ENCODE measurements at places on chromosomes 12 and 14. TPM values are rescaled to one million over a fixed set of nuclear protein-coding genes. Genes with fewer than 3 reads are reported as not detected.
A peak's percentile ranks its signal among the peaks of the same experiment; 100 is the strongest.

AKAP3 gene
- total RNA-seq = 1.5 TPM

PIWIL1 gene
- total RNA-seq = 0.17 TPM

GALNT9 gene
- total RNA-seq = 9.5 TPM

RIPK3 gene
- total RNA-seq = 1.4 TPM

PLEKHD1 gene
- total RNA-seq = 0.66 TPM

RFX4 gene
- total RNA-seq = 18.6 TPM

IFNG-AS1 gene
- 0.10 TPM for total RNA-seq

DDX55 gene
- 19.5 TPM for total RNA-seq

TSHR gene
- 3.7 TPM for total RNA-seq

FAM90A1 gene
- not detected for total RNA-seq

POLE2 gene
- total RNA-seq = 20.1 TPM

IFNG gene
- total RNA-seq = not detected

GRCh38 chr12:29427964-29428363 is 47.0 kb upstream of the ERGIC2 start:
- no peaks in the 10 kb centered on the region for H3K36me3 ChIP-seq
- H3K27ac ChIP-seq = no peak overlapping the region
- H3K4me1 ChIP-seq = no peaks in the 10 kb centered on the region

- DNase-seq = no peak
- peak overlapping the region; percentile 54 for H3K27ac ChIP-seq
- H3K4me3 ChIP-seq = no peak overlapping the region
- no peaks in the 10 kb centered on the region for H3K27me3 ChIP-seq
- H3K4me1 ChIP-seq = peaks cover 44% of the 10 kb centered on the region
These were observed 33.6 kb downstream of the SSH1 start for GRCh38 chr12:108823804-108824203.

DNA sequence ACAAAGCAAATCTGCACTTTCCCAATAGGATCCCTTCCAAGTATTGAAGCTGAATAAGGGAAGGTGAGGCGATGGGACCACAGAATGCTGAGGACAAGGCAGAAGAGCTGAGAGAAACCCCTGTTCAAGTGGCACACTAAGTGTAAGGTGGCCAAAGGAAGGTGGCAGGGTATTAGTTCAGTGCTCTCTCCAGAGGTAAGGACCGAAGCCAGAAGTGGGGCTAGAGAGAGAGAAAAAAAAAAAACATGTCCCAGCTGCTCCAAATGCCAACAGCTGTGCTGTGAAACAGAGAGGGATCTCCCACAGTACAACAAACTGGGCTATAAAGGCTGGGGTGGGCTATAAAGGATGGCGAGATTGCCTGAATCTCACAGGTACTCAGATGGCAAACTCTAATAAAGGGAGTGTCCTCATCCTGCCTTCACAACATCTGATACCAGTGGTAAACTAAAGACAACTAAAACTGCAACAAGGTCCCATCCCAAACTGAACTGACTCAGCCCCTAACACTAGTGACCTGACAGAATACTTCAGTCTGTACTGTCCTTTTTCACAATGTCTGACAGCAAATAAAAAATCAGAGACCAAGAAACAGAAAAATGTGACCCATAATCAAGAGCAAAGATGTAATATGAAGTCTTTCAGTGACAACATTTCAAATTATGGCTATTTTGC is 47.9 kb downstream of the CDK17 start:
- no peaks in the 10 kb centered on the region for H3K27me3 ChIP-seq
- H3K4me1 ChIP-seq = peaks cover 3% of the 10 kb centered on the region
- H3K27ac ChIP-seq = no peak overlapping the region
- H3K4me3 ChIP-seq = no peak overlapping the region
- no peaks in the 10 kb centered on the region for H3K36me3 ChIP-seq

DNA sequence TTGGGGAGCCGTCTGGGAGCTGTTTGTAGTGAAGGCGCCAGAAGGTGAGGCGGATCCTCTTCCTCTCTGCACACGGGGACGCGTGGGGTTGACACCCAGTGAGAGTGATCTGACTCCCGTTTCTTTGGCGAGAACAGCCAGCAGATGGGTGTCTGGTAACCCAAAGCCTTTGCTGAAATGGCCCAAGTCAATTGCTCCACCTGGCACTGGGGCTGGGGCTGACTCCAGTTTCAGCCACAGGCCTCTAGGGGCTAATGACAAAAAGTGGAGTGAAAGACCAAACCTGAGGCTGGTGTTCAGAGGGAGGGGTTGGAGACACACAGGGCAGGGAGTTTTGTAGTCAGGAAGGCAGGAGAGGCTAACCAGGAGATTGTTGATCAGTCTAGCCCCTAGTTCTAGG is 87.0 kb downstream of the FRMD6 start:
- DNase-seq = no peak
- H3K27me3 ChIP-seq = no peaks in the 10 kb centered on the region
- H3K27ac ChIP-seq = no peak overlapping the region
- no peak overlapping the region for H3K4me3 ChIP-seq

DNA sequence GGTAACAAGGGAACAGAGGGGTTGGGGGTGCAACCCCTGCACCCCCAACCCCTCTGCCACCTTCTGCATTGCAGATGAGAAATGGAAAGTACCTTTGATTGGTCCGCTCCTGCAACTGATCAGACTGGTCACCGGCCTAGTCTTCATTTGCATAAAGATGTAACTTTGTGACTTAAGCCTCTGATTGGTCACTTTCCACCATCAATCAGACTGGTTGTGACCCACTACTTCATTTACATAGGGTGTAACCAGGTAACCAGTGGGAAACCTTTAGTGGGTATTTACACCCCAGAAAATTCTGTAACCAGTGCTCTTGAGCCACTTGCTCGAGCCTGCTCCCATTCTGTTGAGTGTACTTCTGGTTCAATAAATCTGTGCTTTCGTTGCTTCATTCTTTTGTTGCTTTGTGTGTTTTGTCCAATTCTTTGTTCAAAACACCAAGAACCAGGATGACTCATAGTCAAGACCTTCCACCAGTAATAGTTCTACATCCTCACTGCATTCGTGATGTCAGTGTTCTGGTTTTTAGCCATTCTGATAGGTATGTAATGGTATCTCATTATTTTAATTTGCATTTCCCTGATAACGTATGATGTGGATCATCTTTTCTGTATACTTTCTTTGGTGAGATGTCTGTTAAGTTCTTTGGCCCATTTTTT is 30.8 kb downstream of the LEMD3 start:
- no peaks in the 10 kb centered on the region for H3K27me3 ChIP-seq
- no peak for DNase-seq
- no peaks in the 10 kb centered on the region for H3K4me1 ChIP-seq
- H3K4me3 ChIP-seq = no peak overlapping the region

DNA sequence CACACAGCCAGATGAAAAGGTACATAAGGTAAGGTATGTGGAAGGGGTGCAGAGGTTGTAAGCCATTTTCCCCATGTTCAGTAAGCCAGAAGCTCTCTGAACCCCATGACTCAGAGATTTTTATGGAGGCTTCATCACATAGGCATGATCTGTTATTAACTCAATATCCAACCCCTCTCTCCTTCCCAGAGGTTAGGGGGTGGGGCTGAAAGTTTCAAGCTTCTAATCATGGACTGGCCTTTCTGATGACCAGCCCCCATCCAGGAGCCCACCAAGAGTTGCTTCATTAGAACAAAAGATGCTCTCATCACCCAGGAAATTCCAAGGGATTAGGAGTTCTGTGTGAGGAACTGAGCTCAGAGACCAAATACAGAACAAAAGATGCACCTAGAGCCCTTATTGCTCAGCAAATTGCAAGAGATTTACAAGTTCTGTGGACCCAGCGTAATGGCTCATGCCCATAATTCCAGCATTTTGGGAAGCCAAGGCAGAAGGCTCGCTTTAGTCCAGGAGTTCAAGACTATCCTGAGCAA is 103.2 kb upstream of the DAAM1 start:
- H3K27me3 ChIP-seq = no peaks in the 10 kb centered on the region
- no peaks in the 10 kb centered on the region for H3K4me1 ChIP-seq
- no peak overlapping the region for H3K4me3 ChIP-seq
- H3K27ac ChIP-seq = no peak overlapping the region
- DNase-seq = no peak

- no peak overlapping the region for H3K4me3 ChIP-seq
- DNase-seq = no peak
- no peak overlapping the region for H3K27ac ChIP-seq
- no peaks in the 10 kb centered on the region for H3K27me3 ChIP-seq
- H3K36me3 ChIP-seq = peaks cover 16% of the 10 kb centered on the region
These were observed 24.2 kb downstream of the SH2B3 start for GRCh38 chr12:111429828-111430432.

GRCh38 chr12:95621725-95622124 is 70.4 kb upstream of the USP44 start:
- H3K27ac ChIP-seq = no peak overlapping the region
- H3K4me1 ChIP-seq = no peaks in the 10 kb centered on the region
- no peak for DNase-seq
- H3K36me3 ChIP-seq = no peaks in the 10 kb centered on the region

GRCh38 chr12:49358483-49359141 is 8.7 kb upstream of the SPATS2 start:
- H3K36me3 ChIP-seq = no peaks in the 10 kb centered on the region
- DNase-seq = peak; percentile 58
- no peak overlapping the region for H3K27ac ChIP-seq
- peaks cover 8% of the 10 kb centered on the region for H3K27me3 ChIP-seq
- H3K4me3 ChIP-seq = no peak overlapping the region

DNA sequence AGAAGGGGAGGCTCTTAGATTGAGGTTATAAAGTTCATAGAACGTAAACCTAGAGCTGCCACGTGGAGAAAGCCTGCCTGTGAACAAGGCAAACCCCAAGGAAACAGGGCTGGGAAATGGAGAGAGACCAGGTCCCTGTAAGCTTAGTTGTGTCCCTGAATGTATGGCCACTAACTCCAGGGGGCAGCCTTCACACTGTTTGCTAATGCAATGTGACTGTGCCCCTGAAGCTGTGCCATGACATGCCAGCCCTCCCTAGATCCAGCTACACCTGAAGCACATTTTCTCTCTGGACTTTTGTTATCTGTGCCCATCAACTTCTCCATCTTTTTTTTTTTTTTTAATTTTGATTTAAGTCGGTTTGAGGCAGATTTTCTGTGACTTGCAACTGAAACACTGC is 60.6 kb upstream of the TMCC3 start:
- no peak for DNase-seq
- H3K36me3 ChIP-seq = no peaks in the 10 kb centered on the region
- no peak overlapping the region for H3K27ac ChIP-seq
- no peaks in the 10 kb centered on the region for H3K27me3 ChIP-seq

DNA sequence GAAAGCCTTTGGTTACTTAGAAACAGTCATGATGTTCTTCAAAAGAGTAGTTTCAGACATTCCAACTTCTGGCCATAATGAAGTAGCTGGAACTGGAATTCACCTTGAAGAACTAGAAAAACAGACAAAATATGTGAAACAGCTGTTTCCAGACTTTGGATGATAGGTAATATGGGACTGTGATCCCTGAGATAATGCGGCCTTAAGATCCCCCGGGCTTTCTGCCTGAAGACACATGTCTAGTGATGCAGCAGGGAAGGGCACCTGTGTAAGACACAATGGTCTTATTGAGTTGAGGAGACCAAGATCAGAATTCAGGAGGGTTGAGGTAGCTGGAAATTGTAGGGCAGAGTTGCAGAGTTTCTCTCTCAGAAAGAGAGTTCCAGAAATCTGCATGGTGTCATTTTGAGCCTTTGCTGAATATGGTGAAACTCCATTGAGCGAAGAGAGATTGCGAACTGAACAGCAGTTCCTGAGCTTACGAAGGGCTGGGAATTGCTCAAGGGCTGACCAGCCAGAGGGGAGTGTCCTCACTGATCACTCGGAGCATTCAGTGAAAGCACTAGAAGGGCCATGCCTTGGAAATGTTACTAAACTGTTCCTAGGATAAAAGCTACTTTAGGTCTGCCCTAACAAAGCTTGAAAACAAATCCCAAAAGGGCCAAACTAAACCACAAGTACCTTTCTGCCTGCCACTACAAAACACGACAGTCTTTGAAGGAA is 41.7 kb upstream of the FRS2 start:
- no peak overlapping the region for H3K27ac ChIP-seq
- H3K27me3 ChIP-seq = no peaks in the 10 kb centered on the region
- no peaks in the 10 kb centered on the region for H3K36me3 ChIP-seq
- no peak overlapping the region for H3K4me3 ChIP-seq
